RWPE1 (cell line): ENCODE measurements at places on chromosomes 16 and 17.

GRCh38 chr17:7927596-7927995, 2.1 kb downstream of the KCNAB3 start:
- DNase-seq = peak; percentile 14

DNA sequence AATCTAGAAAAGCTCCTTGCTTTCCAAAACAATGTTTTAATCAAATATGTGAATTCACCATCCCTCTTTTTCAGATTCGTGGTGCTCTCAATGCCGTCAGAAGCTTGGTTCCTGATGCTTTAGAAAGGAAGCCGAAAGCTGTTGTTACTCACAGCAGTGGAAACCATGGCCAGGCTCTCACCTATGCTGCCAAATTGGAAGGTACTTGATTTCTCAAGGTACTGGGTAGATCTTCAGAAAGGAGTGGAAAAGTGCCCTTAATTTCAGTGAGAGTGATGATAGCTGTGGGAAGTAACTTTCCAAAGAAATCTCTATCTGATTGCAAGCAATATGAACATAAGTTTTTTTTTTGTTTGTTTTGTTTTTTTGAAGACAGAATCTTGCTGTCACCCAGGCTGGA, 14.0 kb downstream of the SRR start:
- no peak for DNase-seq

- no peak for DNase-seq
These were observed 49.4 kb upstream of the SREBF1 start for GRCh38 chr17:17886226-17886625.

DNA sequence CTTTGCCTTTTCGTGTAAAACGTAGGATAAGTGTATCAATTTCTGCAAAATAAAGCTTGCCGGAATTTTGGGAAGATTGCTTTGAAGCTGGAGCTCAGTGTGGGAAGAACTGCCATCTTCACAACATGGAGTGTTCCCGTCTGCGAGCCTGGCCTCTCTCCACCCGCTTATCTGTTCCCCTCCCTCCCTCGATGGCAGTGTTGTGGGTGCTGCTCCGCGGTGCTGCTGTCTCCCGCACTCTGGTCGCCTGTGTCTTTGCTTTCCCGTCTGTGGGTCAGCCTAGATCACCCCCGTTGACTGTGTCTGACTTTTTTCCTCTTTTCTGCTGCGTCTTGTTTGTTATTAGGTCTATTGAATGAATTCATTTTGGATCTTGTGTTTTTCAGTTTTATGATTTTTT, 17.0 kb downstream of the ACSF3 start:
- no peak for DNase-seq

DNA sequence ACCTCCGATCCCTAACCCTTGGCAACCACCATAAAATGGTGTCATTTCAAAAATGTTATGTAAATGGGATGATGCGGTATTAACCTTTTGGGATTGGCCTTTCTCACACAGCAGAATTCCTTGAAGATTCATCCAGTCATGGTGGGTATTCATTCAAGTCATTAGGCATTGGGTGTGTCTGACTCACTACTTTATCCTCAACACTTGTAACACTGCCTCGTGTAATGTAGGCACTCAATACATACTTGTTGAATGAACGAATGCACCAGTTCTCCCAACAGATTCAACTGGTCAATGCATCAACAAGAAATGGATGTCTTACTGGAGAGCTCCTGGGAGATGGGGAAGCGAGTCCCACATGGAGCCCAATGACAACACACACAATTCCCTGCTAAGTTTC, 21.8 kb upstream of the GAN start:
- no peak for DNase-seq

DNA sequence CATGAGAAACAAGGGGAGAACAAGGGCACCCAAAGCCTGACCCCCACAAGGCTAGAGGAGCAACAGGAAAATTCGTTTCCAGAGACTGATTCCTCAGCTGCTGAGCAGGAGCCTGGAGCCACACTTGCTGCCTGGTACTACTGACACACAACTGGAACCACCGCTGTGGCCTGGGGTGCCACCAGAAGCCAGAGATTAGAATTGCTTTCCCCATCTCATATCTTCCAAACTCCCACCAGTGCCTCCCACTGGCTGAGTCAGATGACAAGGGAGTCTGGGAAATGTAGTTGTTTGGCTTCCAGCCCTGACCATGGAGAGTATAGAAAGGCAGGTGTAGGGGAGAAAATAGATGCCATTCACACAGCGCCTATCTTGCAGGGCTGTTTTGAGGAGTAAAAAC, 4.1 kb upstream of the TMEM11 start:
- DNase-seq = no peak

DNA sequence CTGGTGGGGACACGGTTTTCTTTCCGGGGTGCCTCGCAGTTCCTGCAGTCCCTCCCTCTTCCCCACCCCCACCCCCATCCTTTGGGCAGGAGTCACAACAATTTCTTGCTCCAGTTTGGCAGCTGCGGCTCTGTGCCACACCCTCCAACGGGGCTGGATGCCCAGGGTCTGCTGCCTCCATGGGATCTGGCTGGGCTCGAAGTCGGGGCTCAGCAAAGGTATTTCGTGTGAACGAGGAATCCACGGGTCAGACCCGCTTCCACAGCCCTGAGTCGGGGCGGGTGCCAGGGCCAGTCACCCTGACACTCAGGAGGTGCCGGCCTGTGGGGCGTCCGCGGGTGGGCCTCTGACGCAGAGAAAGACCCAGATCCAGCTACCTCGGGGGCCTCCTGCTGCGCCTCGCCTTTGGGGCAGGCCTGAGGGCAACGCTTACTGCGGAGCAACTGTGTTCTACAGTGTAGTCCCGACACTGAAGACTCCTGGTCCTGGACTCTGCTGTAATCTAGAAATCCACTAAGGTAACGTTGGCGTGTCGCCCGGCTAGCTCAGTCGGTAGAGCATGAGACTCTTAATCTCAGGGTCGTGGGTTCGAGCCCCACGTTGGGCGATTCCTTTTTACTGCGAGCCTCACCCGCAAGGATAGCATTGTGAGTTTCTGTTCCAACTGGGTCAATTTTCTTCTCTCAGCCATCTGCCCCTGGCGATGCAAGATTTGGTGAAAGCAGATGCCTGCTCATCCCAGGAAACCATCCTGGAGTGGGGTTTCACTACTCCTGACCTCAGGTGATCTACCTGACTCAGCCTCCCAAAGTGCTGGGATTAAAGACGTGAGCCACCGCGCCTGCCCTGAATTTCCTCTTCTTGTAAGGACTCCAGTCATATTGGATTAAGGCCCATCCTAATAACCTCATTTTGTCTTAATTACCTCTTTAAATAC, 12.6 kb upstream of the OR1F1 start:
- DNase-seq = no peak

DNA sequence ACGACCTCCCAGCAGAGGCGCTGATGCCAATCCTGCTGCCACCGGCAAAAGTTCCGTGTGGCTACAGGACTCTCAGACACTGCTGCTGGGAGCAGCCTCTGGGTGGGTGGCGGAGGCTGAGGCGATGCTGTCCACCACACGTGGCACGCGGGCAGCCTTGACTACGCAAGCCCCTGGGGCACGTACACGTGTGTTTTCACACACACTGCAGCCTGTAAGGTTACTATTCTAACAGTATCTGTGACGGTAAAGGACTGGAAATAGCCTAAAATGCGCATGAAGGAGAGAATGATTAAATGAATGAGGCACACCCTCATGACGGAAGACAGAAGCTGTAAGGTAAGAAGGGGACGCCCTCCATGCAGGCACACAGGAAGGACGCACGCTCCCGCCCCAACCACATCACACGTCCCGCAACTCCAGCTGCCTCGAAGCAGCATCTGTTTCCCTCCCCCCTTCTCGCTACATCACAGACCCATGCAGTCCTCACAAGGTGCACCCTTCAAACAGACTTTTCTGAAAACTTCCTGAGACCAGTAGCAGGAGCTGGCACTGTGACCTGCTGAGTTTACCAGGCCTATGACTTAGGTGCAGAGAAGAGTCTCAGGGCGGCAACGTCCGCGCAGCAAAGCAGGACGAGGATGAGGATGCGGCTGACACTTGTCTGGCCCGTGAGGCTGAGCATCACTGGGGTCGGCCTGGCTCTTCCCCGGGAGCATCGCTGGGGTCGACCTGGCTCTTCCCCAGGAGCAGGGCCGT, 28.7 kb upstream of the FASN start:
- no peak for DNase-seq

DNA sequence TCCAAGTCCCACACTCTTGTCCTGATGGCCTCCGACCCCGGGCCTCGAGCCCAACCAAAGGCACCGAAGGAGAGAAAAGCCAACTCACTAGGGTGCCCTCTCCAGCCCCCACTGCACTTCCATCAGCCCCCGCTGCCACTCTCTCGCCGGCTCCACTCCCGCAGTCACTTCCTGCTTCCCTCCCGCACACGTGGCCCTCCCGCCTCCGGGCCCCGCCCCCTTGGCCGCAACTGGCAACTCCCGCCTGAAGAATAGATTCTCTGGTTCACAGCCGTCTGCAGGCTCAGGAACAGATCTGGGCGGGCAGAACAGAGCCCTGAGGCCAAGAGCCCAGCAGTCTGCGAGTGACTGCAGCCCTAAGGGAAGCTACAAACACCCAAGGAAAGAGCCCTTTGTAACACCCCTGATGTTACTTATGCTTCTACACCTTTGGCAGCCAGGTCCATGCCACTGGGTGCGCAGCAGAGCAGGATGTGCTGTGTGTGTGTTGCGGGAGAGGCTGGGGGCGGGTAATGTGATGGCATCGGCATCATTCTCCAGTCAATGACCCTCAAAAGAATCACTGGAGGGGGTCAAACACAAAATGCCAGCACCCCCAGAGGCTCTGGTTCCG, at the start of gene SLC39A11:
SLC39A11 (minus strand) TSS at position 166 of the 613 bp plus-strand sequence. CDS start 3,924 bp downstream, outside the sequence.
- peak; percentile 93 for DNase-seq

- DNase-seq = no peak
These were observed 4.4 kb downstream of the CFAP97D1 start for GRCh38 chr17:43784628-43785101.

- DNase-seq = no peak
These were observed 45.1 kb downstream of the YPEL2 start for GRCh38 chr17:59376506-59376905.

- no peak for DNase-seq
These were observed 26.9 kb downstream of the IFT140 start for GRCh38 chr16:1584926-1585484.

DNA sequence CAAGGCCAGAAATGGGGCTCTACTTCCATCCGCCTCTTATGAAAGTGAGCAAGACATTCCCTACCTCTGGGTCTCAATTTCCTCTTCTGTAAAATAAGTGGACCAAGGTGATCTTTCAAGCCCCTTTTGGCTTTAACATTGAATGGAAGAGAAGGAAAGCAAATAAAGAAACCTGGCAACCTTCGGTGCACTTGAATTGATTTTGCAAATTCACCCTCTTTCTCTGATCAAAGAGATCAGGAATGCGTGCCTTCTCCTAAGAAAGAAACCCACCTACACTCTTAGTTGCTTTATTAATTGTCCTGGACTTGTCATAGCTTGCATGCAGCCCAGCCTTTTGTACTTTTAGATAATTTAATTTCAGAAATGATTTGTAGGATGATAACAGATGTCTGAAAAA, 3.0 kb downstream of the MSI2 start:
- DNase-seq = no peak

DNA sequence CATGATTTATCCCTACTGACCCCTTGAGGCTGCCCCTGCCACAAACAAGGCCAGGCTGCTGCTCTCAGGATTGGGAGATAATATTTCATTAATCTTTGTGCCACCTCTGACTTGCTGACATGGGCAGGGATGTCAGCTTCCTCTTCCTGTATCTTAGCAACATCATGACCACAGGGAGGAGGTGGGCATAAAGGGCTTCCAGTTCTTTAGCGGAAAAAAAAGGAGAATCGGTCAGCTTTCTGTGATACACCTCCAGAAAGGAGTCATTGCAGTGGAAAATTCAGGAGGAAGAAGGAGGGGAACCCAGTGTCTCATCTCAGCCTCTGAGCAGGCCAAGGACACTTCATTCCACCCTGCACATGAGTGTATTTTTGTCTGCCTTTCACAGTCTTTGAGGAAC, 206.8 kb upstream of the SDK2 start:
- no peak for DNase-seq

DNA sequence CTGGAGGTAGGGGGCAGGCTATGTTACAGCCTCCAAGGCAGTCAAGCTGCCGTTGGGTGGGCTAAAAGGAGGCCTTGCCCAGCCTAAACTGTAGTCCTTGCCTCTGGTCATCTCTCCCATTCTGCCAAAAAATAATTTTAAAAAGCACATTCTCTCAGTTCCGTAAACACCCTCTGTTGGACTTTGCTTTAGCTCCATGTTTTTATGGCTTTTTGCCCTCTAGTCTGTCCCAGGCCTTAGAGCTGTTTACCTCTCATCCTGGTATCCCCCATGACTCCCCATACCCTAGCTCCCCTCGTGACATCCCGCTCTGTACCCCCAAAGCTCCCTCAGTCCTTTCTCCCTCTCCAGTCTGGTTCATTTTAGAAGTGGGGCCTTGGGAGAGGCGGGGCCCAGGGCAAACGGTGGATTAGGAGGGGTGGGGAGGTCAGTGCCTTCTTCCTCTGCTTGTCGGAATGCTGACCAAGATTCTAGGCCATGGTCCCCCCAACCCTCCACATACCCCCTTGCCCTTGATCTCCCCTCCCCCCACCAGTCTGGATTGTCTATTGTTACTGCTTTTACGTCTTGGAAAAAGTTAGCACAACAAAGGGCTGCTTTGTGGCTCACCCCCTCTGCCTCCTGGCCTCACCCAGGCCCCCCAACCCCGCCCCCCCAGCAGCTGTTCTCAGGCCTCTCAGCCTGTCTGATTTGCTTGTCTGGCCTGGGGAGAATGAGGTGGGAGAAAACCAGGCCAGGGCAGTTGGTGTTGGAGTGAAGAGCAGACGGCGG, 18.4 kb downstream of the GJD3 start:
- no peak for DNase-seq

DNA sequence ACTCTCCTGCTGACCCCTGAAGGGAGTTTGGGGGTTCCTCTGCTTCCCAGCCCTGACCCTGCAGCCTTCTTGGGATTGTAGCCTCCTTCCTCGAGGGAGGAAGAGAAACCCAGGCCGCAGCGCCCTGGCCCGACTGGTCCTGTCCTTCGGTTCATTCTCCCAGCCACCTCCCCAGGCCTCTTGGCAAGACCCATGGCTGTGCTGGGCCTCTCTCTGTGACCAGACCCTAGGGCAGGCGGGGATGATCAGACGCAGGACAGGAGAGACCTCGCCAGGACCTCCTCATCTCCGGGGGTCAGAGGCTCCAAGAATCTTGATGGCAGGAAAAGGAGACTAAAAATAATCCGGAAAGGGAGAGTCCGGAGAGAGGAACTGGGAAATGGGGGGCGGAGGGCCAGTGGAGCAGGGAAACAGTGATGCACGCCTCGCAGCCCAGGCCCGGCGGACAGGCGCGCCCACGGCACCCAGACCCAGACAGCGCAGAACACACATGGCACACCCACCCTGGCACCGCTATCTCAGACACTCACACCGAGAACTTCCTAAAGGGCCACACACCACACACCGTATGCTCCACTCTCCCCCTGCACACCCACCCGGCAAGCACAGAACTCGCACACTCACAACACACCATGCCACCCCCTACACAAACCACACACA, 1.2 kb downstream of the ARHGEF15 start:
- DNase-seq = no peak

- no peak for DNase-seq
These were observed 38.2 kb upstream of the ALDH3A2 start for GRCh38 chr17:19610311-19610710.

- DNase-seq = no peak
These were observed 2.9 kb upstream of the LYRM9 start for GRCh38 chr17:27895940-27896535.

GRCh38 chr17:38442548-38442947, 14.3 kb downstream of the ARHGAP23 start:
- DNase-seq = no peak
